NCI-H226 (cell line): ENCODE measurements at places on chromosomes 11 and 22.

DNA sequence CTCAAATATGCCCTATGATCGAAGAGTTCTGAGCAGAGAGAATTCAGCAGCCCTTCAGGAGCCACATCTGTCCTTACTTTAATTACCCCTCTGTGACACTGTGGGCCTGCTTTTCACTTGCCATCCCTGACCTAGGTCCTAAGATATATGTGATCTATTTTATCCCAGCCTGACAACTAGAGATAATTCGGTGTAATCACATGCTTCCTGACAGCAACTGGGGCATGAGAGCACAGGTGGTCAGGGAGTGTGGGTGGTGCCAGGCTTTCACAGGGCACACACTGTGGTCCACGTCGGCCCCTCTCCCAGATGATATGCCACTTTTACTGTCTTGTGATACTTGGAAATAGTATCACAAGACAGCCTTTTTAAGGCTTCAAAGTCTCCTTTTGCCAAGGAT, 3.9 kb downstream of the TUBA8 start:
- no peak for DNase-seq

DNA sequence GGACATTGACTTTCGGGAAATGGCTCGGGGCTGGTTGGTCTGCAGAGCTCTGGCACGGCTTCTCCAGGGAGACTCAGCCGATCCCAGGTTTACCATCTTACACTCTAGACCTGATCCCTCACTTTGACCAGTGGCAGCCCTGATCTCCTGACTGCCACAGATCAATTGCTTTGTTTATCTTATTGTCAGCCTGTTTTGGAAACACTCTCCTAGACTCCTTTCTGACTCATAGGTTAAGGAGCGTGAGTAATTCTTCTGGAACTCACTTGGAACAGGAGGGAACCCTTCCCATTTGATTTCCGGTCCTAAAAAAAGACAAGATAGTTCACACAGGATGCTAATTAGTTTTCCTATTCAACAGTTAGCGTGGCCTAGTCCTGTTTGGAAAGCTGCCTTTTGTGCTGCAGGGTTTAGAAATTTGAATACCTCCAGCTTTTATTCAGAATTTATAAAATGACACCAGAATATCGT, 16.0 kb upstream of the BMAL1 start:
- DNase-seq: peak; percentile 85

DNA sequence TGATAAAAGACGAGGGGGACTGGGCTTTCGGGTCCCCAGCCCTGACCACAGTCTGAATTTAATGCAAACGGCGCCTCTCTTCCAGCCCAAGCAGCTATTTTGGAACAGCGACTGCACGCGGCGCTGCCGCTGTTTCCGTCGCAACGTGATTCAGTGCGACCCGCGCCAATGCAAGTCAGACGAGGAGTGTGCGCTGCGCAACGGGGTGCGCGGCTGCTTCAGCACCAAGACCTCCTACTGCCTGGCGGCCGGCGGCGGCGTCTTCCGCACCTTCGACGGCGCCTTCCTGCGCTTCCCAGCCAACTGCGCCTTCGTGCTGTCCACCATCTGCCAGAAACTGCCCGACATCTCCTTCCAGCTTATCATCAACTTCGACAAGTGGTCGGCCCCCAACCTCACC, 56.7 kb downstream of the TECTA start:
- no peak for DNase-seq

- no peak for DNase-seq
These were observed 20.8 kb downstream of the ABTB2 start for GRCh38 chr11:34337016-34337415.

- no peak for DNase-seq
These were observed 44.3 kb downstream of the LRRC32 start for GRCh38 chr11:76626266-76626665.

DNA sequence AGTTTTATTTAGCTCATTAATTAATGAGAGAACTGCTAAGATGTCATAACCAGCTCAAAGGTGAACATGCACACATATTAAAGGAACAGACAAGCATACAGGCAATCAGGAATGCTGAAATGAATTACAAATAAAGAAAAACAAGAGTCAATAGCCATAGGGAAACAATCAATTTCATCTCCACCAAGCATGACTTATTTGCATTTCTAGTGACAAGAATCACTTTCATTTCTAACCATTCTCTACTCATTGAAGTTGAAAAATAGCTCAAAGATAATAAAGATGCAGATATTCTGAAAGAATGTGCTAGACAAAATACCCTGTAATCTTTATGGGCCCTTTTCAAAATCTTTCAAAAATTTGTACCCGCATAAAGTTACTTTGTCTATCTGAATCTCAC, 23.2 kb downstream of the ISX start:
- DNase-seq: no peak

GRCh38 chr11:10786451-10786850, 22.3 kb downstream of the EIF4G2 start:
- no peak for DNase-seq

- DNase-seq: no peak
These were observed 93.5 kb downstream of the GRAMD1B start for GRCh38 chr11:123523539-123523938.

- no peak for DNase-seq
These were observed 10.3 kb downstream of the TOP3B start for GRCh38 chr22:21972293-21972779.

DNA sequence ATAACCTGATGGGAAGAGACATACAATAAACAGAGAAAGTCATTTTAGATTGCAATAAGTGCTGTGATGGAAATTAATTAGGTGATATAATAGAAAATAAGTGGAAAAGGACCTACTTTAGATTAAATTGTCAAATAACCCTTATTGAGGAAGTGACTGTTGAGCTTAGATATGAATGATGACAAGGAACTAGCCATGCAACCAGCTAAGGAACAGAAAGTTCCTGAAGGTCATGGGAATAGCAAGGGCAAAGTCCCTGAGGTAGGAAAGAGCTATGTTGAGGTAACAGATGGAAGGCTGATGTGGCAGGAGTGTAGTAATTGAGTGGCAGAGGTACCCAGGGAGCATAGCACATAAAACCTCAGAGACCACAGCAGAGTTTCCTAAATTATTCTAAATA, 135.2 kb downstream of the WNT11 start:
- DNase-seq: no peak

- no peak for DNase-seq
These were observed 77.2 kb downstream of the GRK3 start for GRCh38 chr22:25641650-25642049.

DNA sequence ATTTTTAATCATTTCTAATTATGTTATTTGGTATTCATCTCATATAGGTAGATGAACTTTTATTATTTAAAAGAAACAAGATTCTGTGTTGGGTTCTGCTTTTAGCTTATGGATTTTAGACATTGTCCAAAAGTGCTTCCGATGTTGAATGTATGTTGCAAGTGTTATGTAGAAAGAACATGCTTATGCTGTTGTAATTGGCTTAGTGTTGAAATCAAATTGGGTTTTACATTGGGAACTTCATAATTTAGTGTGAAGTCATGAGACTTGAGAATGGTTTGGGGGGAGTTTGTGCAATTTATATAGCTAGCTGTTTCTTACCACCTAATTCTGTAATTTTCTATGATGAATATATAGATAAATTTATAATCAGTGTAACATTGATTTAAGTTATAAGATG, 3.6 kb downstream of the MTMR3 start:
- DNase-seq: no peak

DNA sequence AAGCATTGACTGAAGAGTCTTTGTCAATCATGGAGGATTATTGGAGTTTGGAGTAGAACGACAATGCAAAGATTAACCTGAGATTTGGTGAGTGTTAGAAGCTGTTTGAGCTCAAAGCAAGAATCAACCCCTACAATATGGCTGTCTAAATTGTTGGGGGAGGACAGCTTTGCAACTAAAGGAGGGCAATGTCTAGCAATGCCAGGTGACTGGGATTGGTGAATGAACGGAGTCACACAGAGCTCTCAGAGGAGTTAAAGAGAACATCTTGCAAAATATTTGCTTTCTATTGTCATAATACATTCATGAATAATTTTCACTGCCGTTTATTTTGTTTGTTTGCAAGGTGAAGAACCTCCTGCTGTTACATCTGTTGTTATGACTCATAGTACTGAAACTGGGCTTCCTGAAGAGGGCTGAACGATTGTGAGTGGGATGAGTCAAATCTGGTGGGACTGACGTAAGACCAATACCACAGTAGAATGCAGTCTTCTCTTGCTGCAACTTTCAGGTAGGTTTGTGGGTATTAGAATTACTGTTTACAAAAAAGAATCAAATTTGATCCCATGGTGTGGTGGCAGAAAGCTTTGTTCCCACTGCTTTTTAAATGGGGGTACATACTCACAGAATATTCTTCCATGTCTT, 281.9 kb downstream of the CADM1 start:
- peak; percentile 90 for DNase-seq
